ENCODE measurements at places on chromosomes 11 and 22.

DNA sequence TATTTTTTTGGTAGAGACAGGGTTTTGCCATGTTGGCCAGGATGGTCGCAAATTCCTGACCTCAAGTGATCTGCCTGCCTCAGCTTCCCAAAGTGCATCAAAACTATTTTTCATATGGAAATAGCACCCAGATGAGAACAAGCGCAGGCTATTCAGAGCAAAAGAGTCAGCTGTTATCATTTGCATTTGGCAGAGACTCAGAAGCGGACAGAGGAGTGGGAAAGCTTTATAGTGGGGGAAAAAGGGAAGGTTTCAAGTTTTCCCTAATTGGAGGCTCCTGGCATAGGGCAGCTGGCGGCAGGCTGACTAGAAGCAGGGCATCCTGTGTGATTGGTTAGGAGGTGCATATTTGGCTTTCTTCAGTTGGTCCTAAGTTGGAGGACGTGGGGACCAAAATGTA is 20.2 kb downstream of the ATG13 start:
- no peak for DNase-seq

DNA sequence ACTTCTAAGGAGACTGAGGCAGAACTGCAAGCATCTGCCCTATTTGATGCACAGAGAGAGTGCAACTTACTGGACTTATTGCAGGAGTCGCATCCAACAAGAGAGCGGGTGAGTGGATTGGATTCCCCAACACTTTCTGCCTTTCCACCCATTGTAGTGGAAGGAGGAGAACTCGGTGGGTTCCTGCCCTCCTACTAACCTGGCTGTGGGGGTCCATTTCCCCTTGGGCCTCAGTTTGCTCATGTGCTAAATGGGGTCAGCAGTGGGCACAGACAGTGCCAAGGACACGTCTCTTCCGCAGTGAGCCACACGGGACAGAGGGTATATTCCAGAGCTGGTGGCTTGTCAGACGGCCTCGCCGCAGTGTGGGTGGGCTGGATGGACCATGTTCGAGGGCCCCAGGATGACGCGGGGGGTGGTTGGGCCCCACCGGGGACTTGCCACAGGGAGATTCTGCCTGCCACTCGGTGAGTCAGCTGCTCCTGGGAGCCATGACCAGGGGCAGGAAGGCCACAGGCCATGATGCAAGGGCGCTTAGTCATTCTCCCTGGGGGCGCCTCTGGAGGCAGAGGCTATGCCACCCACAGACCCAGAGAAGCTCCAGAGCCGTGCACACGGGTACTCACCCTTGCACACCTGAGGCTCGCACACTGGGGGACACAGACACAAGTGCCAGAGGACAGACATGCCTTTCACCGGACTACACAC is 8.2 kb downstream of the ALX4 start:
- DNase-seq = no peak

GRCh38 chr22:31278626-31279326 is 13.5 kb downstream of the PIK3IP1 start:
- no peak for DNase-seq

- DNase-seq = no peak
These were observed 288.8 kb upstream of the SYN3 start for GRCh38 chr22:33347002-33347401.

GRCh38 chr11:75655605-75656004 is 13.2 kb downstream of the MAP6 start:
- DNase-seq = no peak

- no peak for DNase-seq
These were observed 868.6 kb downstream of the METTL15 start for GRCh38 chr11:28976801-28977145.

DNA sequence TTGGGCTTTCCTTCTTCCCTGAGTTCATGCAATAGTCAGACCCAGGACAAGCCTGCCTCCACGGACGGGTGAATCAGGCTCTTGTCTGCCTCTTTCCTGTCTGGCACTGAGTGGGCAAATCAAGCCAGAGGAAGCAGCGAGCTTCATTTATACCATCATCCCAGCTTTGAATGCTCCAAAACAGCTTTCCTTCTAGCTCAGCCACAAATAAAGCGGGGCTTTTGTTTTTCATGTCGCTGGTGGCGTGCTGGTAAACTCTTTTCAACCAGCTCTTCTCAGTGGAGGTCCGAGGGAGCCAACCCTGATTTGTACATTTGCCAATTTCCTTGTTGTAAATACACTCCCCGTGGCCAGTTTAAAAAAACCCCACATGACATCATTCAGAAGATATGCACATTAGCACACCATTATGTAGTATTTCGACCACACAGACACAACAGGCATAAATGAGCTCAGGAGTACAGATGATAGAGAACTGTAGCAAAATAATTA is 8.6 kb downstream of the C11orf91 start:
- no peak for DNase-seq

- DNase-seq = no peak
These were observed 17.4 kb downstream of the LRRC32 start for GRCh38 chr11:76653012-76653673.

DNA sequence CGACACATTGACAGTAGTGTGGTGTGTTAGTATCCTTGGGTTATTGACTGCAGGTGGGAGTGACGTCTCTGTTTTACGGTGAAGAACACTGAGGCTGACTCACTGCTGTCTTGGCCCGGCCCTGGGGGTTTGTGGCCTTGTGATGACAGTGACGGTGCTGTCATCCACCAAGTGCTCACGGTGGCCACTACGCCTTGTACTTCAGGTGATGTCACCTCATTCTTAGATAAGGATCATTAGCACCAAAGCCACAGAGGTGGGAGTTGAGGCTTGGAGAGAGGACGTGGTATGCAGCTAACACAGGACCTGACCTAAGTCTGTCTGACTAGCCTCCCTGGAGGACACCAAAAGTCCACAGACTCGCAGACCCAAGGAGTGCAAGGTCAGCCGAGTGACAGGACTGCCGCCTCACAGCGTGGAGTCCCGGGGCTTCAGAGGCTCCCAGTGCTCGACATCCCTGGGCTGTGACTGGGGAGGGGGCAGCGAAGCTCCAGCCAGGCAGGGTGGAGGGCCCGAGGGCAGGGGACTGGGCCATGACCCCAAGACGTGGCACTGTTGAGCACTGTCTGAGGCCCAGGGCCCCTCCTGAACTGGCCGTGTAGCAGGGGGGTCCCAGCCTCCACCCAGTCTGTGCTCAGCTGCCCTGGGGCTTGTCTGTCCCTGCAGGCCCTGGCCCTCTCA is 56.5 kb downstream of the NAT10 start:
- DNase-seq = no peak

DNA sequence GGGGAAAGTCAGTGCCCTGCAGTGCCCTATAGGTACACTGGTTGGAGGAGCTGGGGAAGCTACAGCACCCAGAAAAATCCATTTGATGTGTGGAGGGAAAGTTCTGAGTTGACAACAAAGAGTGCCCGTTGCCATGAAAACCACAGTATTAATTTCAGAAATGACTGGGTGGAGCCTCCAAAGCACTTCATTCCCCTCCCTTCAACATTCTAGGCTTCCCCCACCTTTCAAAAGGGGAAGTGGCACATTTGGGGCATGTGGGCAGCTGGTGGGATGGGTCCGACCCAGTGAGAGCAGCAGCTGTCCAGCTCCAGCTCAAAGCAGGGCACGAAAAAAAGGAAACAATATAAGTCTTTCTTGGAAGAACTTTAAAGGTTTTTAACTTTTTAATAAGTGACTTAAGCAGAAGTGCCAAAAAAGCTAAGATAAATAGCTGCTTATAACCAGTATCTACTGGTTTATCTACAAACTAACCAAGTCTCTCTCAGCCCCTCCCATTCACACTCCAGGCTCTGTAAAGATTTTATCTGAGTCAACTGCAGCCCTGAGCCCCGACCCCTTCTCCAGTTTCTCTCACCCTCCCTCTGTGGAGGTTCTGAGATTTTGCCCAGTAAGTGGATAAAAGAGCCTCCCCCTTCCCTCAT is 9.0 kb upstream of the AHNAK start:
- DNase-seq = no peak

- no peak for DNase-seq
These were observed 133.0 kb downstream of the ATG16L2 start for GRCh38 chr11:72947229-72947628.

- DNase-seq = no peak
These were observed 2.0 kb downstream of the HBG1 start for GRCh38 chr11:5247472-5248192.

GRCh38 chr22:49594078-49594477 is 233.6 kb downstream of the BRD1 start:
- no peak for DNase-seq

- DNase-seq = no peak
These were observed 997 bp upstream of the CDHR5 start for GRCh38 chr11:625636-626268.

GRCh38 chr11:8068605-8069221 is 12.3 kb upstream of the TUB start:
- DNase-seq = no peak

DNA sequence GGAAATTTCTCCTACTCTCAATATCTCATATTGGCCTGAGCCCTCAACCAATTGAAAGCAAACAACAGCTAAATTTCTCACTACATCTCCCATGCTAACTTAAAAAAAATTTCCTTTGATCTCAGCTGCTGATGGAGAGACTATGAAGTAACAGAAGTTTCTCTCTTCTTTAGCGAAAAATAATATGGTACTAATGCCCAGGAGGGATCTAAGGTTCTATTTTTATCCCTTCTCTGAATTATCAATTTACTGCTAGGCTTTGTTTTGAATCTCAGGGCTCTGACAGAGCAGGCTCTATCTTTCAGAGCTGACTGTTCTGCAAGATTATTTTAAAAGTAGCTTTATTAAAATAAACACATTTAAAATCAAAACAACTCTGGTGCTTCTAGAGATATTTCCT is 558.6 kb downstream of the KCNA4 start:
- DNase-seq = no peak

GRCh38 chr11:109298865-109299264 is 123.1 kb upstream of the C11orf87 start:
- DNase-seq = no peak

- DNase-seq = no peak
These were observed 8.2 kb upstream of the MICAL3 start for GRCh38 chr22:18032455-18033101.

DNA sequence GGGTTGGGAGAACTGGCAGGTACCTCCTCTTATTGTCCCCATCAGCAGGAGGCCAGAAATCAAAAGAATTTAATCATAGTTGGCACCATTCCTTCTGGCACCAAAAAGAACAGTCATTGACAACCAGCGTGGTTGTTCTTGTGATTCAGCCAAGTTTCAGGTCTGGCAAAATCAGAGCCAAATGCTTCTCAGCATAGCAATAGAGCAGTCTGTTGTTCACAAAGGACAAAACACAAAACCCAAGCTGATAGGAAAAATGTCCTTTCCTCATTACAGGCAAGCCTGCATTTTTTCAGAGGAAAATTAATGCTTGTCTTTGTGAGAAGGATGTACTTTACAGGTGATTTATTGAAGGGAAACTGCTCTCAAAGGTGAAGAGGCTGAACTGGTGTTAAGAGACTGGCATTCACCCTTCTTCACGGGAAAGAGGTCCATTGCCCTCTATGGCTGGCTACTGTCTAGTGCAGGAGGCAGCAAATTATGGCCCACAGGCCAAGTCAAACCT is 241.8 kb upstream of the ARHGAP42 start:
- DNase-seq = no peak

- DNase-seq = no peak
These were observed 148.1 kb downstream of the FAM76B start for GRCh38 chr11:95641495-95641894.

DNA sequence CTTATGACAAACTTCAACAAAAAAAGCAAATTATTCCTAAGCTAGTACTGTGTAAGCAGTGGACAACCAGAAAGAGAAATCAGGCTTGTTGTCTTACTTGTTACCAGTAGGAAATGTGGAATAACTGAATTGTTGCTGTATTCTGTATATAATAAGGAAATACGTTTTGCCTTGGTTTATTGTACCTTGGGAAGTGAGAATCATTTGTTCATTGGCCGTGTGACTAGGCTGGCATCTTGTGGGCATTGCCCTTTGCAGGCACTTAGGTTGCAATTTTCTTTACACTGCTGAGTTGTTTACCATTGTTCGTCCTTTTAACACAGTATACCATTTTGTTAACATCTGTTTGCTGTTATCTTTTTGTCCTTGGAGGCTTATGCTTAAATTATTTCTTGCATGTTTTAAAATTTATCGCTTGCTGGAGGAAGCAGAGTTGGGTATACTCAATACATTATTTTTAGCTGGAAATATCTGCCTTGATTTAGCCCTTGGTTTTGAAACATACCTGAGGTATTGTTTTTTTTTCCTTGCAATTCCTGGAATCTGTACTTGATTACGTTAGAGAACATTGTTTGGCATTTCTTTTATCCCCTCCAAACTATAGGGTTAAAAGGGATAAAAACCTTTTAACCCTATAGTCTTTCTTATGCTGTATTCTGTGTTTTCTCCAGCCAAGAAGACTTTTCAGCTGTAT is 109.3 kb downstream of the DDX10 start:
- DNase-seq = no peak

DNA sequence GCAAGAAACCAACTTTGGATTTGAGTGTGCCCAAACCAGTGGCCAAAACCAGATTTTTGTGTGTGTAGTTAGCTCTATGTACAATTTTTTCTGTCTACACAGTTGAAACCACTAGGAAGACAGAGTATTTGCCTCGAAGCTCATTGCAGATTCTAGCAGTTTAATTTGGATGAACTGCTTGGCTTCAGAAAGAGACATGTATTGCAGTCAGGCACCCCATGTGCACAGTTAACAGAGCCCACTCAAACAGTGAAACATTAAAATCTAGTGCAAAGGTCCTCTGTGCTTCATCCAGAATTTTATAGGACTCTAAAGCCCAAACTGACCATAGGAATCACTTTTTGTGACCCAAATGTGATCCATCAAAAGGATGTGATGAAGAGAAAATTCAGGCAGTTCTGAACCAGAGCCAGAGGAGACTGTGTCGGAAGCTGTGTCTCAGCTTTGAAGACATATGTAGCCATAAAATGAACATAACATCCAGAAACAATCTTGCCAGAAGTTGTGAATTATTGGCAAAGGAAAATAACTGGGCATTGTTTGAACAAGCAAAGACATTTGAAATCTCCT is 82.7 kb downstream of the PANX1 start:
- DNase-seq = no peak

GRCh38 chr11:132445859-132446291 is 1075.5 kb downstream of the NTM start:
- no peak for DNase-seq

GRCh38 chr11:102934735-102935134 is 20.8 kb downstream of the MMP13 start:
- DNase-seq = no peak

- no peak for DNase-seq
These were observed 40.6 kb upstream of the ARL14EP start for GRCh38 chr11:30282289-30282631.

DNA sequence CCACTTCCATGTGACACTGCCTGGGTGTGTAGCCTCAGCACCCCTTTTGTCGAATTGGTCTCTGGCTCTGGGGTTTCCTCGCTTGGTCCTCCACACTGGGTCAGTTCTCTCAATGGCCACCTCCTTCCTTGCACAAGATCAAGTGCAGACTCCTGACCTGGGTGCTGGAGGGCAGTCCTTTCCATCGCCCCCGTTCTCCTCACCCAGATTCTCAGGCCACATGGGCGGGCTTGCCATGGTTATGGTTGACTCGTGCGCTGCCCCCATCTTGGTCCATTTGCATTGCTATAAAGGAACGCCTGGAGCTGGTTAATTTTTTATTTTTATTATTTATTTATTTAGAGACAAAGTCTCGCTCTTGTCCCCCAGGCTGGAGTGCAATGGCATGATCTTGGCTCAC is 5.5 kb upstream of the PARVB start:
- DNase-seq = no peak

Measured in cortex of kidney (tissue), 1 donor.